ENCODE measurements at places on chromosomes 1 and 21.
A peak's percentile ranks its signal among the peaks of the same experiment; 100 is the strongest.

GRCh38 chr1:239601108-239601507 lies 214.7 kb downstream of the CHRM3 start:
- no peak for DNase-seq

DNA sequence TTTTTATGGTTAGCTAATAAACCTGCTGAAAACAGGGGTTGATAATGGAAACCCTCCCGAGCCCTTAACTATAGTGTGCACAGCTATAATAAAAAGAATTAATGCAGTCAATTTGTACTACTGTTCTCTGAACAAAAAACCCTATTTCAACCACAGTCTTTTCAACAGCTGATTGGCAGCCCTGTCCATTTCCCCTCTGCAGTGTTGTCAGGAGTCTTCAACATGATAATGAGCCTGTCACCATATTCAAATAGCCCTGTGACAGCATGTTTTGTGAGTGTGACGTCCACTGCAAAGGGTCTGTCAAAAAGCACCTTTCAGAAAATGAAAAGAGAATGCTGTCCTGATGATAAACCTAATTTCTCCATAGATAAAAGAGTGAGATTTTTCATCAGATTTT lies 92.7 kb downstream of the ESRRG start:
- DNase-seq: no peak

DNA sequence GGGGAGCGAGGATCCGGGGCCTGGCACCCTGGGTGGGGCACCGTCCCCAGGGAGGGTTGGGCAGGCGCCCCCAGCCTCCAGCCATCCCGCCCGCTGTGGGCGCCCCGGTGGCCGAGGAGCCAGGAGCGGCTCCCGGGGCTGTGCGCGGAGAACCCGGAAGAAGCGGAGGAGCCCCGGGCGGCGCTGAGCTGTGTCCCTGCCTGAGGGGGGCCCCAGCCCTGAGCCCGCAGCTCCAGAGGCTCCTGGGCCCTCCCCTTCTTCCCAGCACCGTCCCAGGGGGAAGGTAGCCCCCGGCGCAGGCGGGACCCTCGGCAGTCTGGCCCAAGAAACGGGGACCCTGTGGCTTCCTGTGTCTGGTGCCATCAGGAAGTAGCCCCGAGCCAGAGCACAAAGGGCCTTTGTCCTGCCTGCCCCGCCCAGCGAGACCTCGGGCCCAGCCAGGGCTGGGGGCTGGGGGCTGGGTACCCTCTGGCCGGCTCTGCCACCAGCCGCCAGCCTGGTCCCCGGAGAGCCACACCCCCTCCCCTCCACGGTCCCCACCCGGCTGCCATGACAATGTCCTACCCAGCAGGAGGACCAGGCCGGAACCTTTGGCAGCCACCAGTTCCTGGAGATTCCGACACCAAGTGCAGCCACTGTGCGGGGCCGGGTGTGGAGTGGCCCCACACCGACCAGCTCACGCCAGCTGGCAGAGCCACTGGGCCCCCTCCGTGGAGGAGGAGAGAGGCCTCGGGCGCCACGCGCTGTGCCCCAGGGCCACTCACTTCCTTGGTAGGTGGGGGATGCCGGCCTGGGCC lies 15.6 kb upstream of the TTLL10 start:
- DNase-seq: peak; percentile 37

- DNase-seq: no peak
These were observed 25.3 kb downstream of the F13B start for GRCh38 chr1:197041486-197042353.

DNA sequence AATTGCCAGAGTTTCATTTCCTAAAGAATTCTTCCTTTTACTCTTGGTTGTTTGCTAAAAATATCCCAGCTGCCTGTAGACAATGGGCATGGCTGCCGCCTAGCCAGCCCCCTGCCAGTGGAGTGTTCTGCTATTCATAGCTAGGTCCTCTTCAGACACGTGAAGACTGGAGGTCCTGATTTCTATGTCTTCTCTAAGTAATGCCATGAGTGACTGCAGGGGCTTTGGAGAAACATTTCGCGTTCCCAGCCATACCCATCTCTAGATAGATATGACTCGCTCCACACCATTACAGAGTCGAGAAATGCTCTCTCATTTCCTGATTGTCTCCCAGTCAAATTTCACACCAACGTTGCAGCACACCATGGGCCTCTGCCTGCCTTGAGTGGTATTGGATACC lies 99.5 kb upstream of the BACE2 start:
- DNase-seq: no peak

DNA sequence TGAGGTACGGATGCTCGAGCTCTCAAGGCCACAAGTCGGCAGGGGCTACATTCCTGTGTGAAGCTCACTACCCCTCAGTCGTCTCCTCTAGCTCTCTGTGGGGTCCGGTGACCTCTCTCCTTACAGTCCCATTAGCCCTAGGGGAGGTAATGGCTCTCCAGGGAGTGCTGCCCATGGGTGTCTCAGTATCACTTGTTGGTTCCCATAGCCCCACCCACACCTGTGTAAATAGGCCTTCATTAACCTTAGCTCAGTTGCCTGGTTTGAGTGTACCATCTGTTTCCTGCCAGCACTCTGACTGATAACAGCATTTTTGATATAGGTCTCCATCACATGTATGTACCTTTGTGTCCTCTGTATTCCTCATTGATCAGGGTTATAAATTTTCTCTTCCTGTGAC lies 133.2 kb upstream of the KCNJ15 start:
- no peak for DNase-seq

- no peak for DNase-seq
These were observed 20.0 kb downstream of the ADARB1 start for GRCh38 chr21:45094412-45094811.

GRCh38 chr1:216750031-216750627 lies 26.9 kb upstream of the ESRRG start:
- no peak for DNase-seq

GRCh38 chr1:208500375-208500774 lies 256.2 kb upstream of the PLXNA2 start:
- no peak for DNase-seq

DNA sequence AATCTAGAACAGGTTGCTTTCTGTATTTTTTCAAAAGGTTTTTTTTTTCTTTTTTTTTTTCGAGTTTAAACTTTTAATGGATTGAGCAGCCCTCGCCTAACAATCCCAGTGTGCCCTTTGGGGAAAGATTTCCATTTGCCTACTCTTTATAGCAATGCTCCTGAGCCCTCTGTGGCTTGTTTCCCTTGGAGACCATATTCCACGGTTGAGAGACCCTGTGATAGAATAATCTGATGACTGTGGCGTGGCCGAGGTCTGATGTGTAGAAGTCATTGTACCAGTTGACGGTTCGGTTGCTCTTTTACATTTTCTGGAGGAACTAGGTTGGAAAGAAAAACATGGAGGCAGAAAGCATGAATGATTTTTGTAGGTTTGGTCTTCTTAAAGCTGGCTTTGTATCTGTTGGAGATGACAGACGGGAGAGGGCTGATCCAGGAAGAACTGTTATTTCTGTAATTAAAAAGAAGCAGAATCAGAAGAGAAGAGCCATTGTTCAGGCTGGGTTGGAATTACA lies 305.7 kb upstream of the NRIP1 start:
- DNase-seq: no peak

DNA sequence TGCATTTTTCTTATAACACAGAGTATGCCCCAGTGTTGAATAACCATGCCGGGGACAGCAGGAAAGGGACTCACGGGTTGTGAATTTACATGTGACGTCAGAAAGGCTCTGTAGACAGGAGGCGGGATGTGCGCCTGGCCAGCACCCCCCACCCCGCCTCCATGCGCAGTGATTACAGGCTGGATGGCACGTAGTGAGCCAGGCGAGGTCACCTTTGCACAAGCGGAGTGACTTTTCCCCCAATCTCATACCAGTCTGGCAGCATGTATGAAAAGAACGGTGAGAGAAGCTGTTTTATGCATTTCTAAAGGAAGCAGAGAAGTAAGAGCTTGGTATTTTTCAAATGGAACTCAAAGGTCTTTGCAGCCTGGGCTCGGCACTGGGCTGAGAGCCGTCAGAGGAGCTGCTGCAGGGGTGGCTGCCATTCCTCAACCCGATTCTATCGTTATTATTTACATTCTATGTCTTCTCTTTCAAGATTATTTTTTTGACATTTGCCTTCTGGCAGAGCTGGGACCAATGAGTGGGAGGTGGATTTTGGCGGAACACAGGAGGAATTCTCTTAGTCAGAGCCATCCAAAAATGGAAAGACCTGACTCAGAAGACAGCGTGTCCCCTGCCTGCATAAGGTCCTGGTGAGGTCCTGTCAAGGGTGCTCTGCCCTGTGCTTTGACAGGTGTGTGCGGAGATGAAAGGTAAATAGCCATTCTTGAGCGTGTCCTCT lies 115.6 kb upstream of the SLC45A1 start:
- DNase-seq: no peak

GRCh38 chr1:10782491-10783244 lies 13.8 kb downstream of the CASZ1 start:
- no peak for DNase-seq

DNA sequence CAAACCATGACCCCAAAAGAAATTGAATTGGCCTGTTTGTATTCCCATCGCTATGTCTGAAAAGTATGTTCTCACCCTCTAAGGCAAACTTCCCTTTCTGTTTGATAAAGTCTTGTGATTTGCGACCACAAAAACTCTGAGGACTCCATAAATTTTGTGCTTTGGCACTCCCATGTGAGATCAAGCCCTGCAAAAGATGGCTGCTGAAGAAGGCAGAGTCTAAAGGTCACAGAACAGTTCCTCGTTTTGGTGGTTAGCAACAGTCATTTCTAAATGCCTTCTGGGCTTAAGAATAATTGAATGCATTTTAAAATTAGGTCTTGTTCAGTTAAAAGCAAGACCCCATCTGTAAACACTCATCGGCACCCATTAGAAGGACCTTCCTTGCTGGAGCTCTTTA lies 441.6 kb downstream of the OMA1 start:
- DNase-seq: no peak

DNA sequence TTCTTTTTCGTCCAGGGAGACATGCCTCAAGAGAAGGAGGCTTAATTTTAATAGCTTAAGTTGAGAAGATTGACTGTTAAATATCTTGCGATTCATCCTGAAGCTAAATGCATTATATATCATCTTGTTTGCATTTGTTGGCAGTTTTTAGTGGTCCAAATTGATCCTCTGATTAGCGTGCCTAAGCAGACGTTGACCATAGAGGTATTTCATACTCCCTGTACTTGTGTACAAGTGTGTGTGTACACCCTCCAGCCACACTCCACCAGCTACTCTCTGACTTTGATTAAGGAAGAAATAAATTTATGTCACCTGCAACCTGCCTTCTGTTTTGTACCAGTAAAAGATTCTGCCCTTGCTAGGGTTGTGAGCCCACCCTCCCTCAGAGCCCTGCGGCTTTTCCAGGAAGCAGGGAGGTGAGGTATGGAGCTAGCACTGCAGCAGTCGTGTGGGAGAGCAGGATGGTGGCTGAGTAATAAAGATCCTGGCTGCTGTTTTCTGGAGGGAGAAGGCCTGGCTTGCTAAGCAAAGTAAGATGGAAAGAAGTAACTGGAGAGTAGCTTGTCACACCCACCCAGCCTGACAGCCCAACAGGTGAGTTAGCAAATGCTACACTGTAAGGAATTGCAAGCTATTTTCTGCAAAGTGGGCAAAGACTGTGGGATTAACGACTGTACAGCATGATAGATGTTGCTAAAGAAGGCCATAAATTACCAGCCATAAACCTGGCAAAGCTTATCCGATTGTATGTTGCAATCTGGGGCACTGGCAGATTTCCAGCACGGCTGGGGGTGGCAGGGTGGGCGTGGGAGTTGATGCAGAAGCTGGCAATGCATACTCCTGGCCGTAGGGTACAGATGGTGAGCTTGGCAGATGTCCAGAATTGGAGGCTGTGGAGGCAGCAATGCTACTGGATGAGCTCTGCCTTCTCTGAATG lies 170.2 kb downstream of the TNR start:
- DNase-seq: no peak

DNA sequence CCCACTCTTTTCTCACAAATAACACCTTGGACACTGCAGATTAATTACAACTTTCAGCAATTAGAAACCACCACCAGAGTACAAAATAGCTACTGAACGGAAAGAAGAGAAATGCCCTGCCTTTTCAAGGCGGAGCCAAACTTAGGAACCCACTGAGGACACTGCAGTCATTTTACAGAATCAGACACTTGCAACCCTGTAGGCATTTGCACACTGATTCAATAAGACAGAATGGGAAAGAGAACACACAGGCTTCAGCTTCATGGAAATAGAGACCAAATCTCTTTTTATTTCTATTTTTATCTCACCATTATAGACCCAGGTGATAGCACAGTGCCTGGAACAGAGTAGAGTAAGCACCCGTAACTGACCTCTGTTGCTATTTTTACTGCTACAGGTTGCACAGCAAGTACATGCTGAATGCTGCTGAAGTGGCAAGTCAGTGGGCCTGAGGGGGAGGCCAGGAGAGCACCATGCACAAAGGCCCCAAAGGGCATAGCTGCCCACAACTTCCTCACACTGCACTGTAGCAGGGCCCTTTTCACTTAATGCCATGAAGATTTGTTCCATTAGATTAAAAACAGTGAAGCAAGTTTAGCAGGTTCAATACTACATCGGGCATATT lies 50.7 kb upstream of the EDARADD start:
- no peak for DNase-seq

DNA sequence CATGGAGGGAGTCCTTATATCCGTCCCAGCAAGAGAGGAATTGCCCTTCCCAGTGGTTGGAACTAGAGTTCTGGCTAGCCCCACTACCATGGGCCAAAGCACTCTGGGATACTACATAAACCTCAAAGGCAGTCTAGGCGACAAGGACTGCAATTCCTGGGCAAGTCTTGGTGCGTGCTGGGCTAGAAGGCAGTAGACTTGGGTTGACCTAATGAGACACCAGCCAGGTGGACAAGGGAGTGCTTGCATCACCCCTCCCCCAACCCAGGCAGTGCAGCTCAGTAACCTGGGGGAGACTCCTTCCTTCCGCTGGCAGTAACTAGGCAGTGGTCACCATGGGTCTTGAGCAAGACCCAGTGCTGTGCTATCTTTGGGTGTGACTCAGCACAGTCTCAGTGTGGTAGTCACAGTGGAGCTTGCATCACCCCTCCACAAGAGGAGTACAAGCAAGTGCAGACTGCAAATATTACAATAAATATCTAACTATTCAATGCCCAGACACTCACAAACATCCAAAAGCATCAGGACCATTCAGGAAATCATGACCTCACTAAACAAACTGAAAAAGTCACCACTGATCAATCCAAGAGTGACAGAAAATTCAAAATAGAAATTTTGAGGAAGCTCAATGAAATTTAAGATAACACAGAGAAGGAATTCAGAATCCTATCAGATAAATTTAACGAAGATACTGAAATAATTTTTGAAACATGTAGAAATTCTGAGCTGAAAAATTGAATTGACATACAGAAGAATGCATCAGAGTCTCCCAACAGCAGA lies 84.7 kb upstream of the LYPLAL1 start:
- no peak for DNase-seq

GRCh38 chr1:89527750-89528381 lies 3.2 kb downstream of the LRRC8B start:
- no peak for DNase-seq

DNA sequence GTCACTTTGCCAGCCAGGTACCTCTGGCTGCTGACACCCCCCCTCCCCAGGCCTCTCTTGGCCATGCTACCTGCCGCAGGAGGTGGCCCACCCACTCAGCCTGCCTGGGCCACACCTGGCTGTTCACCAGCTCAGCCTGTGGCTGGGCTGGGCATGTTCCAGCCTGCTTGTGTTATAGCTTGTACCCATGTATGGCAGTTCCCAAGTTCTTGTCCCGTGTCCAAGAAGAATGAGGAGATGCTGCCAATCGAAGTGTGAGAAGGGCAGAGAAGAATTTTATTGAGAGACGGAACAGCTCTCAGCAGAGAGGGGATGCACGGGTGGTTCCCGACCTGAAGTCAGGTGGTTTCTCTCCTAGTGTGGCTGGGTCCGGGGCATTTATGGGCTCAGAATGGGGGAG lies 3.9 kb upstream of the MMEL1 start:
- DNase-seq: no peak
